Neural crest cell (in vitro differentiated cells): ENCODE measurements at places on chromosomes 7 and 10.
A peak's percentile ranks its signal among the peaks of the same experiment; 100 is the strongest.

DNA sequence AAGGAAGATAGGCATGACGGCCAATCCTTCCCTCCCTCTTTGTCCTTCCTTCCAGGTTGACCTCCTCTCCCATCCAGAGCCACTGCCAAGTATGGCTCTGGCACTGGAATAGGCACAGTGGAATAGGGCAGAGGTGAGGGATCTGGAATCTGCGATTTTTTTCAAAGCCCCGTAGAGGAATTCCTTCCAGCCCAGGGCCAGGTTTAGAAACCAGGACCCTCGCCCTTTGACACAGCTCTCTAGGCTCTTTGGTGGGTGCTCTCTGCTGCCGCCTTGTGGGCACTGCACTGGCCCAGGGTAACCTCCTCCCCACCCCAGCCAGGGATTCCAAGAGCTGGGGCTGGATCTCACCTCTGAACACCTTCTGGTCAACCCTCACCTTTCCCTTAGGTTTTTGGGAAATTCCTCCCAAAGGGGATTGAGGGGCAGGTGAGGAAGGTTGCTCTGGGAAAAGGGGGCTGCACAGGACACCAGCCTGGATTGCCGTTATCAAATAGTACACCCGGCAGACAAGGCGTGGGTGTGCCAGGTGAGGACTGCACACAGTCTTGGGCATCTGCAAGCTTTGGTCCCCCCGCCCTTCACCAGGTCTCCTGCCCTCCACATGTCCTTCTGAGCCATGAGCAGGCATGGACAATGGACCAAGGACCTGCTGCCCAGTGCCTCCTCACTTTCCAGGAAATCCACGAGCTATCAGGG is 22.8 kb downstream of the C10orf105 start:
- peak; percentile 75 for DNase-seq

- DNase-seq, result no peak
Observed at GRCh38 chr7:45983720-45984255, 62.7 kb upstream of the IGFBP3 start.

DNA sequence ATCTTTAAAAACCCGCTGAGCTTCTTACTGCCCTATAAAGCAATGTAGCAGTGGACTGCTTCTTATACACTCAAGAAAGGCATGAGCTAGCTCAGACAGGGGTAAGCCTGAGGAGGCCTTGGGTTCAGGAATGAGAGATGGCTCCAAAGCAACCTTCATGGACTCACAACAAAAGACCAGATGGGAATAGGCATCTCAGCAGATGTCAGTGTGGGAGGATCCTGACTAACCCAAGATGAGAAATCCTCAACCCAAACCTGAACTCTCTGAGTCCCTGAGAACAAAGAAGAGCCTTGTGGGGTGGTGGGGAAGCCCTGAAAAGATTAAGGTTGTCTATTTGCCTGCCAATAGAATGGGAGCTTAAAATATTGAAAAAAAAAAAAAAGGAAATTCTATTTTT is 807.4 kb downstream of the KCNMA1 start:
- DNase-seq, result no peak

GRCh38 chr10:103638948-103639347 is 145.4 kb downstream of the NEURL1 start:
- DNase-seq, result no peak

DNA sequence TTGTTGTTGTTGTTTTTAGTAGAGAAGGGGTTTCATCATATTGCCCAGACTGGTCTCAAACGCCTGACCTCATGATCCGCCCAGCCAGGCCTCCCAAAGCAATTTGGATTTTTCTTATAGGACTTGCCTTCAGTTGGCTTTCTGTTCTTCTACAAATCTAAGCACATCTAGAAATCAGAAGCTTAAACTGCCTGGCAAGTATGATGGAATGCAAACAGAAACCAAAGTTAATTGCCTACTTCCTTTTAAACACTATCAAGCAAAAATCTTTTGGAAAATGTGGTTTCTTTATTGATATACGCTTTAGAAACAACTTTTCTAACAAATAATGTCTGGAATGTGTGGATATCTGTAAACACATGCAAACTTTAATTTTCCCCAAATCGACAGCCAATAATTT is 64.9 kb downstream of the USP6NL start:
- DNase-seq, result no peak

DNA sequence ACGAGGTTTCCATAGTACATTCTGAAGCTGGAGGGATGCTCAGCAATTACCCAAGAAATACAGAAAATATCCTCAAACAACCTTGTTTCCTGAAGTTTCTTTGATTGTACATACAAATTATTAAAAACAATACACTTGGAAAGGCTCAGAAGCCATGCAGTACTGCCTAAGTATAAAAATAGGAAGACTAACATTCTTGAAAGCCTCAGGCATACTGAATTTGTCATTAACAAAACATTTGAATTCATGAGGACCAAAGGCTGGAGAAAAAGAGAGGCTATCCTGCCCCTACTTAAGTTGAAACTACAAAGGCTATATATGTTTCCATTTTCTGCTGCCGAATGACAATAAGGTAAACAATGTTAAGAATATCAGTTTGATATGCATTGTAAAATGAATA is 54.3 kb upstream of the SGCE start:
- no peak for DNase-seq

DNA sequence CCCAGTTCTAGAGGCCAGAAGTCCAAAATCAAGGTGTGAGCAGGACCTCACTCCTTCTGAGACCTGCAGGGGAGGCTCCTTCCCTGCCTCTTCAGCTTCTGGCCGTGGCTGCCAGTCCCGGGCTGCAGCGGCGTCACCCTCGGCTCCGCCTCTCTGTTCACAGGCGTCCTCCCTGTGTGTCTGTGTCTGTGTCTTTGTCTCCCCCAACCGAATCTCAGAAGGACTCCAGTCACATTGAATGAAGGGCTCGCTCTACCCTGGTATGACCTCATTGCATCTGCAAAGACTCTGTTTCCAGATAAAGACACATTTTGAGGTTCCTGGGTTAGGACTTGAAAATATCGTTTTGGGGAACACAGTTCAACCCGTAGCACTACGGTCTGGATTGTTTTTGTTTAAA is 33.1 kb upstream of the GALNT11 start:
- DNase-seq, result peak; percentile 41

DNA sequence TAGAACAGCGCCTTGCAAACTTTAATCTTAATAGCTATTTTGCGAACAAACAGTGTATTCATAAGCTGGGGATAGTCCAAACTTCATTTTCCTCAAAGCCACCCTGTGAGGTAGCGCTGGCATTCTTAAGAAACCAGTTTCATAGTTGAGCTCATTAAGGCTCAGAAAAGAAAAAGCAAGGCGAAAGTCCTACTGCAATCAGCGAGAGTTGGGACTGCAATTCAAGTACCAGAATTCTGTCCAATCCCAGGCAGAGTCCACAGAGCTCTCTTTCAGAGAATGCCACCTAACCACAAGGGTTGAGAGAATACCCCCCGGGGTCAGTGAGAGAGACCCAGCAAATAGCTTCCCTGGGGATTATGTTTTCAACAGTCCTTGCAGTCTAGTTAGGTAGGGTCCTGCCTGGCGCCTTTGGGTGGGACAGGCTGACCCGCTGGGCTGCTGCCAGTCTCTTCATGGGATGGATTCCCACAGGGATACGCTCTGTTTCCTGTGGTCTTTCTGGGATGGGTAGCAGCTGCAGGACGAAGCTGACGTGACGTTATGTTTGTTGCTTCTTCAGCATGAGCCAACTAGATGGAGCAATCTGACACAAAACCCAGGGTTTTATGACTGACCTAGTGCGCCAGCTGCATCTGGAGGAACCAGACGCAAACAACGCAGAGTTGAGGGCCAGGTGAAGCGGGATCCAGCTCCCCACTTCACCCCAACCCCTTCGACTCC is 16.0 kb downstream of the BMPER start:
- no peak for DNase-seq

DNA sequence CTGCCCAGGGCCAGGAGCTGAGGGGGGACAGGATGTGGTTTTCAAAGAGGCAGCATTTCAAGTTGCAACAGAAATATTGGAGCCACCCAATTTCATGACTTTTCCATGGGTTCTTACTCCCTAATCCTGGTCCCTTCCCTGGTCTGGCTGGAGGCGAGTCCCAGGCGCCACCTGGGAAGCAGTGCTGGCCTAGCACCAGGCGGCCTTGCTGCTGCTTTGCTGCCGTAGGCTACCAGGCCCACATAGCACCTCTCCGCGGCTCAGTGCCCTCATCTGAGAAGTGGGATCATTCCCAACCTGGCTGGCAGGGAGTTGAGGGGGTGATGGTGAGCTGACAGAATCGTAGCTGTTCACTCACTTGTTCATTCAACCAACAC is 33.7 kb downstream of the ZMIZ1 start:
- no peak for DNase-seq

DNA sequence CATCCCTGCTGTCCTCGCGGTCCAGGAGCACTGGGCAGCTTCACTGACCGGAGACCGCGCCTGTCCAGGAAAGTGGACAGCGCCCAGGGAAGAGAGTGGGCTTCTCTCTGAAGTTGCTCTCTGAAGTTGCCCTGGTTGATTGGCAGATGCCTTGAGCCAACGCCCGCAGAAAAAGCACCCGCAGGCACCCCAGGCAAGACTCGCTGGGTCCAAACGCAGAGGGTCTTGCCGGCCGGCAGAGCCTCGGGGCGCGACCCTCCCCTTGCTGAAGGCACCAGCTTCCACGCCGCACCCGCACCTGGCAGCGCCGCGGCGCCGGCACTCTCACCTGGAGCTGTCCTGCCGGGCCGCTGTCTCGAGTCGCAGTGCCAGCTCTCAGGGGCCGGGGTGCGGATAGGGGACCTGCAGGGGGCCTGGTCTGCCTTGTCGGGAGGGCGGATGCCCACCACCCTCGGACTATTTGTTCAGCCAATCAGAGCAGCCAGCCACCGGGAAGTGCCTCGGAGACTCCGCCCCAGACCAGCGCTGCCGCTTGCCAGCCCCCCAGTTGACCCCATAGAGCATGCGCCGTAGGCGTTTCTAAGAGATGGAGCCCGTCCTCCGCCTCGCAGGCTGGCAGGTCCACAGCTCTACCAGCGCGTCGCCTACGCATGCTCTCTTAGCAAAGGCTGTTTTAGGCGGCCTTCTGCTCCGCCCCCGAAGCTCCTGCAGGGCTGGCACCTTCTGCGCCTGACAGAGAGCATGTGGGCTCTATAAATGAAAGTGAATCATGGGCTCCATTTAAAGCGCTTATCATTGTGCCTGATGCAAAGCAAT is at the start of gene LIPA:
TSS of gene LIPA (minus strand) at position 367 of the 816 bp plus-strand sequence. CDS start 4,127 bp downstream, outside the sequence.
- DNase-seq, result peak; percentile 90
